ENCODE measurements at places on chromosomes 2 and 18.

DNA sequence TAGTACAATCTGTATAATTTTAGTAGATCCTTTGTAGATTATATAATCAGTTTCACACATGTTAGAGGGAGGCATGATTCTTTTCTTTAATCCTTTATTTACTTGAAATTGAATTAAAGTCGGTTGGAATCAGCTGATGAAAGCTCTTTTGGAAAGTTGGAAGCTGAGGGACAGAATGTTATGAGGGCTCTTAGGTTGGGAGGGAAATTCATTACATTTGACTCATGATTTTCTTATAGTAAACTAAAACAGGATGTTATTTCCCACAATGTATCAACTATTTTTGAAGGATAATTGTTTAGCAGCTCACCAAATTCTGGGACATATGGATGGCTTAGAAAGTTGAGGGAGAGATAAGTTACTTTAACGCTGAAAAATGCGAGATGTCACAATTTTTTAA, 52.7 kb upstream of the TMEFF2 start:
- DNase-seq: no peak

DNA sequence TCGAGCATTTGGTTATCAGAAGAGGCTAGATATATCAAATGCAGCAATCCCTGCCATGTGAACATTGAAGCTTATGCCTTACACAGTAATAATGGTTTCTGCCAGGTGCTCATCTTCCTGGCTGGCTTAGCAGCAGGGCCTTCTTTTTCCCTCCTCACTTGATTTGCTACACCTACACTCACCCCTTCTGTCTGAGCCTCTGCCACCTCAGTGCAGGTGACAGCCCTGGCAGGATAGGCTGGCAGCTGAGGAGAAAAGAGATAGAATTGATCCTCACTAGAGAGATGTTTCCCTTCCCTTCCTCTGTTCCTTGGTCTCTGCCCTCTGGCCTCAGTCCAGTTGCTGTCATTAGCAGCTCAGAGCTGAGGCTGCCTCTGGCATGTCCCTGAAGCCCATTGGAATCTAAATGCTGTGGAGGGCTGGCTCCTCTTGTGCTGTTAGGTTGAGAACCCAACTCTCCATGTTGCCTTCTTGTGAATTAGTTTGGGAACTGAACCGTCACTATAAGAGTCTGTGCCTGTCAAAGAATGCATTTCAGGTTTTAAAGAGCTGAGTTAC, 18.2 kb downstream of the MPHOSPH10 start:
- no peak for DNase-seq

DNA sequence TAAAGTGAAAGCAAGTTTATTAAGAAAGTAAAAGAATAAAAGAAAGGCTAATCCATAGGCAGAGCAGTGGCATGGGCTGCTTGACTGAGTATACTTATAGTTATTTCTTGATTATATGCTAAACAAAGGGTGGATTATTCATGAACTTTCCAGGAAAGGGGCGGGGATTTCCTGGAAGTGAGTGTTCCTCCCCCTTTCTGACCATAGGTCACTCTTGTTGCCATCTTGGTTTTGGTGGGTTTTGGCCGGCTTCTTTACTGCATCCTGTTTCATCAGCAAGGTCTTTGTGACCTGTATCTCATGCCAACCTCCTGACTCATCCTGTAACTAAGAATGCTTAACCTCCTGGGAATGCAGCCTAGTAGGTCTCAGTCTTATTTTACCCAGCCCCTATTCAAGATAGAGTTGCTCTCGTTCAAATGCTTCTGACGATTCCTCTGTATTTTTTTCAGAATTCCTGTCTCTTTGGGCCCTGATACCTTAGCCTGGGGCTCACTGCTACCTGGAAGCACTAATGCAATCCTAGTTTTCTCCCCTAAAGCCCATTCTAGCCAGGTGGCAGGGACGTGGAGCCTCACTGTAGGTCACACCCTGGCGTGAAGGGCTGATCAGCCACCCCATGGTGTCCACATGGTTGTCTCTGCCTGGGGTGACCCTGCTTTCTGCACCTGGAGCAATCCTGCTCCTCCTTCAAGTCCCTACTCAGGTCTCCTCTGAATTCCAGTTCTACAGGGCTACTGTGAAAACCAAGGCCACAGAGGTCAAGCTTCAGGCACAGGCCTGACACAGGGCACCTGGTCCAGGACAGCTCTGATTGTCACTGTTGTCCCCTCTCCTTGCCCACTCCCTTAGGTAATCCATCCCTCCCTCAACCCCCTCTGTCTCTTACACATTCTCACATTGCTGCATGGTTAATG, 6.0 kb upstream of the SLC35F6 start:
- peak; percentile 30 for DNase-seq

GRCh38 chr2:231615058-231615671, 22.5 kb downstream of the TEX44 start:
- no peak for DNase-seq

DNA sequence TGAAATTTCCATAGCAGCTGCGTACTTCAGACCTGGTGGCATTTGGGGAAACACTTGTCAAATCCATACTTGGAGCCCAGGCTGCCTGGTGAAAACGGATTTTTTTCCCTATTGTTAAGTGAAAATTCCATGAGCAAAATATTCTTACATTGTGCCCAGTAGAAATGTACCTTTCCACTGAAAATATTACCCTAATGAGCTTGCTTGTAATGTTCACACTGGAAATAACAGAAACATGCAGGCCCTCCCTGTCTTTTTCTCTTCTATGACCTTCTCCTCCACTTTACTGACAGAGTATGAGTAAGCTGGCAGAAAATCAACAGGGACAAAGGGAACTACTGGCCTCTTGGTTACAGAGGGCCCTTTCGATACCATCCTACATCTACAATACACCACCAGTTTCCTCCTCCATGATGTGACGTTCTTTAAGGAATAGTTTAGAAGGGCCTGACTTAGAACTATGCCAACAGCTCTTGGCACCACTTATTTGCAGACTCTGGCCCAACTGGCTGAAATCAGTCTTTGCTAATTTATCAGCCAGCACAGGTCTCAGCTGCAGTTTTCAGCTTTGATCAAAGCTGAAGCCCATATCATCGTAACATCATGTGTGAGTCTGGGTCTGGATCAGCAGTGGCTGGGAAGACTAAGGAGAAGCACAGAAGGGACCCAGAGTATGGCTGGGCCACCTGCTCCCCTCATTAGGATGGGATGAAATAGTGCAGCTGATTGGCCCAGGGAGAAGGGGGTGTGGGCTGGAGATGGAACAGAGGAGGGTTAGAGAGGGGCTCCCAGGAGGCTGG, 272.2 kb upstream of the ID2 start:
- no peak for DNase-seq

DNA sequence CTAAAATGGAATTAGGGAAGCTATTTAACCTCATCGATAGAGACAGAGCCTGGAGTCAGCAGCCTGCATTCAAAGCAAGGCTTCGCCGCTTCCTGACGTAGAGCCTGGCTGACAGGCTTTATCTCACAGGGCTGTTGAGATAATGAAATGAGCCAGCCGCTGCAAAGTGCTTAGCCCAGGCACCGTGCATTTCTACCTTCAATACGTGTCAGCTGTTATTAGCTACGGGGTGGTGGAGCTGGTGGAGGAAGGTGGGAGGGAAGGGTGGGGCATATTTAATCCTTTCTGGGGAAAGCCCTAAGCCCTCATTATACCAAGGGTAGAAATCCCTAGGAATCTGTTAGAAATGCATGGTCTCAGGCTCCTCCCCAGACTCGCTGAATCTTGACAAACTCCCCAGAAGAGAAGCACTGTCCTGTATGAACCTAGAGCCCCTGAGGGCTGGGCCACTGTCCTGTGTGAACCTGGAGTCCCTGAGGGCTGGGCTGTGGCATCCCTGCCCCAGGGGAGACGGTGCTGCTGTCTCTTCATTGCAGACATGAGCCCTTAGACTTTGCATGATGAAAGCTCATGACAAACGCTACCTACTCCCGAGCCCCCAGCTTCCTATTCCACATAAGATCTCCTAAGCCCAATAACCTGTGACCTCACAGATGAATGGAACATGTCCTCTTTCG, 72.4 kb downstream of the ALPK2 start:
- no peak for DNase-seq

- DNase-seq: no peak
Measured at GRCh38 chr18:62612776-62613175, 90.0 kb downstream of the ZCCHC2 start.

DNA sequence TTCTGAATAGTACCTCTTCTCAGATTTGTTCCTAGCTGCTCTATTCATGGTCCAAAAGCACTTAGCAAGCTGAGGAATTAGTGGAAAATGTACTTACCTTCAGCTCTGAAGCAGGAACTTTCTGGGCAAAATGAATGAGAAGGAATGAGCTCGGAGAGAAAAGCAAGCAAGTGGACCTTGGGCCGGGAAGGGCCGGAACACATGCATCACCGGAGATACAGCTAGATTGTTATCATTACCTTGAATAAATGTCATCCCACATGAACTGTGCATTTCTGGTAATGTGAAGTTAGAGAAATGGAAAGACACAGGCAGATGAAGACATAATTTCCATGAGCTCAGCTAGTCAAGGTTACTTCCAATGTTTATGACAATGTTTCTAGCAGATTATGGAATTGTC, at the start of gene MC2R:
Gene MC2R, minus strand, starts transcription at position 146 of the 400 bp plus-strand sequence. CDS start 30,018 bp downstream, outside the sequence.
- no peak for DNase-seq

Measured in erythroblast (primary cell).